Naive B cell (primary cell): ENCODE measurements at places on chromosomes 2 and 18. TPM values are rescaled to one million over a fixed set of nuclear protein-coding genes. Genes with fewer than 3 reads are reported as not detected.

The TCF23 gene
- not detected for polyA plus RNA-seq

The VPS4B gene
- 75.3 TPM for polyA plus RNA-seq

The CCDC150 gene
- not detected for polyA plus RNA-seq

The FECH gene
- polyA plus RNA-seq, result 11.5 TPM

The ALPP gene
- not detected for polyA plus RNA-seq

The ZBTB7C gene
- not detected for polyA plus RNA-seq

The OR6B2 gene
- polyA plus RNA-seq, result not detected

The FNDC4 gene
- not detected for polyA plus RNA-seq

- DNase-seq, result no peak
- peaks cover 22% of the 10 kb centered on the region for H3K36me3 ChIP-seq
- H3K27ac ChIP-seq, result no peak overlapping the region
- H3K27me3 ChIP-seq, result no peaks in the 10 kb centered on the region
- no peaks in the 10 kb centered on the region for H3K4me1 ChIP-seq
Observed at GRCh38 chr2:109182426-109182825, 53.4 kb downstream of the SH3RF3 start.

GRCh38 chr18:58218117-58218516, 174.1 kb downstream of the NEDD4L start:
- H3K4me1 ChIP-seq, result peaks cover 23% of the 10 kb centered on the region
- H3K27ac ChIP-seq, result no peak overlapping the region
- H3K27me3 ChIP-seq, result peaks cover 14% of the 10 kb centered on the region
- no peak for DNase-seq

GRCh38 chr2:40348665-40349064, 103.2 kb downstream of the SLC8A1 start:
- no peak for DNase-seq
- H3K27me3 ChIP-seq, result no peaks in the 10 kb centered on the region
- no peaks in the 10 kb centered on the region for H3K36me3 ChIP-seq
- H3K4me1 ChIP-seq, result no peaks in the 10 kb centered on the region
- no peak overlapping the region for H3K4me3 ChIP-seq

DNA sequence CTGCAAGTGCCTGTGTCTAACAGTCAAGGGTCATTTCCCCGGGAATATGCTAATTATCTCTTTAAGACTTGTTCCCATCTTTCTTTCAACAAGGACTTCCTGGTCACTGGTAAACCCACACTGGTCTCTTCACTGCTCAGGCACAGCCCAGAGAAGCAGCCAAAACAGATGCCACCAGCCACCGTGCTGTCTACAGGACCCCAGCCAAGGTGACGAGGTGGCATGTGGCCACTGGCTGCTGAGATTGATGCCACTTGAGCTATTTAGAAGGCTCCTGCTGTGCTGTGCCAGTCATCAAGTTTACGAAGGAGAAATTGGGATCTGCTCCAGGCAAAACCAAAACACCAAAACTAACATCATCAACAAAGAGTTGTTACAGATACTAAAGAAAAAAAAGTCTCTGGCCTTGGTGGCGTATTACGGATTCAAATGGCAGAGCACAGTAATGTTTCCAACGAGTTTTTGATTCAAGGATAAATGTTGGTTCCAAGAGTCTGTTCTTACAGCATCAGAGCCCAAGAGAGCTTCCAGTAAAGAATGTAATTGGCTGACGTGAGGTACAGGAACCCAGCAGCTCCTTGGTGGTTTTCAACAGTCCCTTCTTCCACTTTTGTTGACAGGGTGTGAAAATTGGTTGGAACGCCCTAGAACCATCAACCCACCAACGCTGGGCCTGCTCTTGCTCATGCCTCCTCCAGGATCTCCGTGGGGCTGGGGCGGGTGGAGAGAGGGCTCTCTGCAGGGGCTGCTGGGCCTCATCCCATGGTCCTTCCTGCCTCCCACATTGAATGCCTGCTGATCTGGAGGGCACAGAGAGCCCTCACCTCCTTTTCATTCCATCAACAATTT, 63.7 kb upstream of the ZCCHC2 start:
- H3K4me1 ChIP-seq, result no peaks in the 10 kb centered on the region
- no peak overlapping the region for H3K27ac ChIP-seq
- peaks cover 8% of the 10 kb centered on the region for H3K27me3 ChIP-seq
- no peaks in the 10 kb centered on the region for H3K36me3 ChIP-seq
- no peak overlapping the region for H3K4me3 ChIP-seq

DNA sequence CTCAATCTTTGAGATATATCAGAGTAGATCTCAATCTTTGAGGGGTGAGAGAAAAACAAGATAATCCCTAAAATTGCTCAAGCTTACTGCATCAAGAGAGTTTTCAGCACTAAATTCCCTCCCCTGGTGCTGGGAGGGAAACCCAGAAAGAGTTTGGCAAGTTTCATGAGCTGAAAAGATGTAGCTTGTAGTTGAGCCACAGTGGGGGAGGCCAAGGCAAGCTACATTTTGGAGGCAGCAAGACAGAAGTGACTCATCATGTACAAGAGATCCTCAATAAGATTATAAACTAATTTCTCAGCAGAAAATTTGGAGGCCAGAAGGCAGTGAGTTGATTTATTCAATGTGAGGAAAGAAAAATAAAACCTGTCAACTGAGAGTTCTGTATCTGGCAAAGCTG, 308.2 kb downstream of the PIEZO2 start:
- H3K4me1 ChIP-seq, result no peaks in the 10 kb centered on the region
- H3K27ac ChIP-seq, result no peak overlapping the region
- DNase-seq, result no peak
- H3K27me3 ChIP-seq, result peaks cover 10% of the 10 kb centered on the region
- no peak overlapping the region for H3K4me3 ChIP-seq

GRCh38 chr18:56861244-56861643, 210.1 kb downstream of the WDR7 start:
- H3K27me3 ChIP-seq, result no peaks in the 10 kb centered on the region
- no peak overlapping the region for H3K4me3 ChIP-seq
- H3K27ac ChIP-seq, result no peak overlapping the region
- H3K36me3 ChIP-seq, result no peaks in the 10 kb centered on the region
- no peaks in the 10 kb centered on the region for H3K4me1 ChIP-seq

DNA sequence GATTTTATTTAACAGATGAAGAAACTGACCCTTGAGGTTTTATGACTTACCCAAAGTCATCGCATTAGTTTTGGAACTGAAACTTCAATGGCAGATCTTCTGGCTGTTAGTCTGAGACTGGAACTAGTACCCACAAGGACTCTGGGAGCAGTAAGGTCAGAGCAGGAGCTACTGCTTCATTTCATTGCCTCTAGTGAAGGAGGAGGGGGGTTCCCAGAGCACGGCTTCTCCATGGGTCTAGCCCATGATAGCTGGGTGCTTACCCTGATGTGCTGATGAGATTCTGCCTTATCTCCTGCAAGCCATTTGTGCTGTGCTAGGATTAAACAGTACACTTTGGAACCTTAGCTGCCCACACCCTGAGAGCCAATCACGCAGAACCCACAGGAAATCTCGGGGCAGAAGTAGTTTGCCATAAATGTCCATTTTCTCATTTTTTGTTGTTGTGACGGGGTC, 5.4 kb upstream of the RNASEH1 start:
- H3K27me3 ChIP-seq, result no peaks in the 10 kb centered on the region
- H3K4me3 ChIP-seq, result peak overlapping the region; percentile 57
- peaks cover 49% of the 10 kb centered on the region for H3K4me1 ChIP-seq
- H3K36me3 ChIP-seq, result peaks cover 8% of the 10 kb centered on the region
- peak overlapping the region; percentile 81 for H3K27ac ChIP-seq

GRCh38 chr2:29878898-29879297, 42.5 kb downstream of the ALK start:
- H3K27ac ChIP-seq, result no peak overlapping the region
- H3K36me3 ChIP-seq, result no peaks in the 10 kb centered on the region
- no peak for DNase-seq
- H3K4me1 ChIP-seq, result no peaks in the 10 kb centered on the region
- no peak overlapping the region for H3K4me3 ChIP-seq

DNA sequence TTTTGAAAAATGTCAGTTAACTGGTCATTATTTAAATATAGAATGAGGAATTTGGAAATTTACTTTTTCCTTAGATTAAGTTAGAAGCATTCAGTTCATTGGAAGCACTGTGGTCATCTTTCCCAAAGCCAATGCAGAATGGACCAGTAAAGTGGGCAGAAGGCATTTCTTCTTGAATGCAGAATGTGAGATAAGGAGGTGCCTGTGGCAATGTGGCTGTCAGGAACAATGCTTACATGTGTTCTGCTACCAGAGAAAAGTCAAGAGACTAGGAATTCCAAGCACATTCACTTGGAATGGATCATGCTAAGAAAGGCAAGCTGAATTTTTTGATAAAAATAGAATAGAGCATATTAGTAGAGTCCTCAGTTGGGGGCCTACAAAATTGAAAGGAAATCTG, 295.0 kb upstream of the KCNH7 start:
- H3K27me3 ChIP-seq, result no peaks in the 10 kb centered on the region
- no peak for DNase-seq
- no peak overlapping the region for H3K4me3 ChIP-seq
- H3K4me1 ChIP-seq, result no peaks in the 10 kb centered on the region
